Hematopoietic multipotent progenitor cell treated with erythropoietin and hydrocortisone succinate and interleukin-3 and kit ligand, for 4 days (in vitro differentiated cells): ENCODE measurements at places on chromosomes 5 and 9.
A peak's percentile ranks its signal among the peaks of the same experiment; 100 is the strongest.

DNA sequence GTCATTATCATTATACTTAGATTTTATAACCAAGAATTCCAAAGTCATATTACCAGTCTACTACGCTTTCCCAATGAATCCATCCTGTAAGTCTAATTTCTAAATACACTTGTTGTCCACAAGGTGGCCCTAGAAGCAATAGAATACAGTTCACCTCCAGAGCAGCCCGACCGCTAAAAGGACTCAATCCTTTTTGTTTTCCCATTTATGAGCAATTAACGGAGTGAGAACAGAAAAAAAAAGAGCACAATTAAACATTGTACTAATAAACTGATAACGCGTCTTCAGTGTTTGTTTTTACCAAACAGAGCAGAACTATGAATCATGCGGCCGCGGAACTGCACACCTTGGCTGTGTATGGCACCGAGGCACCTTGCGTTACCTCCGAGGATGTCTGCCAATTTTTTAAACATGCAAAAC lies 160.7 kb upstream of the DAPK1 start:
- DNase-seq, result peak; percentile 93

DNA sequence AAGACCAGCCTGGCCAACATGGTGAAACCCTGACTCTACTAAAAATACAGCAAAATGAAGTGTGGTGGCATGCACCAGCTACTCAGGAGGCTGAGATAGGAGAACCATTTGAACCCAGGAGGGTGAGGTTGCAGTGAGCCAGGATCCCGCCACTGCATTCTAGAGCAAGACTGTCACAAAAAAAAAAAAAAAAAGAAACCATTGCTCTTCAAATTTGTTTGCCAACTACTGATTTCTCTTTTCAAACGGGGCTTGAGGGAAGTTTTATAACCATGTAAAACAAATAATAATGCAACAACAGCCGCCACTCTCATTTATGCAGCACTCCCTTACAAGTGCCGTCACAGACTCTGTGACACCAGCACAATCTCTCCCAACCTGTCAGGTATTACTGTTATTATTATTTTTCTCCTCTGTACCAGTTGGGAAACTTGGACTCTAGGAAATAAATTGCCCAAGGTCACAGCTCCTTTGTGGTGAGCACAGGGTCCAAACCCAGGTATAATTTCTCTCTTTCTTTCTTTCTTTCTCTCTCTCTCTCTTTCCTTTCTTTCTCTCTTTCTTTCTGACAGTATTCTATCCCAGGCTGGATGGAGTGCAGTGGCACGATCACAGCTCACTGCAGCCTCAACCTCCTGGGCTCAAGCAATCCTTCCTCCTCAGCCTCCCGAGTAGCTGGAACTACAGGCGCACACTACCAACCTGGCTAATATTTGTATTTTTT lies 25.4 kb downstream of the SERINC5 start:
- no peak for DNase-seq

DNA sequence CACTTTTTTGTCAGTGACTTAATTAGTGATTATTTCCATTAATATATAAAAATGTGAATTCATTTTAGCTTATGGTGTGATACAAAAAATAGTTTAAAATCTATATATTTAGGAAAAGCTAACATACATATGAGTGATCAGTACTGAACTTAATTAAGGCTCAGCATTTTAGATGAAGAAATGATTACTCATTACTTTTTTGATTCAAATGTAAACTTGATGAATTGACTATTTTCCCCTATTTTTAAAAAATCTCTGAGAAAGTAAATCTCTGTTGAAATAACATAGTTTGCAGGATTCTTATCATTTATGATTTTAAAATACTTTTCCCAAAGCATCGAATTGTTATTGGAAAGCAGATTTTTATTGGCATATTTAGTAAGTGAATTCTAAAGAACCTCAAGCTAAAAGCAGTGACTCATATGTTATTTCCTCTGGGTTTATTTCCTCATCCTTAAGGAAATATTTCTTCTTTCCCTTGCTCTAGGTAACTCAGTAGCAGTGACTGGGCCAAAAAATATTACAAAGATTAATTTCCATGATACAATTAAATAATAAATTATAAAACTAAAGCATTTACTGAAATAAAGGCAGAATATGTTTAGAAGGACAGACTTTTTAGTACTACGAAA lies 290.6 kb downstream of the FER start:
- no peak for DNase-seq

DNA sequence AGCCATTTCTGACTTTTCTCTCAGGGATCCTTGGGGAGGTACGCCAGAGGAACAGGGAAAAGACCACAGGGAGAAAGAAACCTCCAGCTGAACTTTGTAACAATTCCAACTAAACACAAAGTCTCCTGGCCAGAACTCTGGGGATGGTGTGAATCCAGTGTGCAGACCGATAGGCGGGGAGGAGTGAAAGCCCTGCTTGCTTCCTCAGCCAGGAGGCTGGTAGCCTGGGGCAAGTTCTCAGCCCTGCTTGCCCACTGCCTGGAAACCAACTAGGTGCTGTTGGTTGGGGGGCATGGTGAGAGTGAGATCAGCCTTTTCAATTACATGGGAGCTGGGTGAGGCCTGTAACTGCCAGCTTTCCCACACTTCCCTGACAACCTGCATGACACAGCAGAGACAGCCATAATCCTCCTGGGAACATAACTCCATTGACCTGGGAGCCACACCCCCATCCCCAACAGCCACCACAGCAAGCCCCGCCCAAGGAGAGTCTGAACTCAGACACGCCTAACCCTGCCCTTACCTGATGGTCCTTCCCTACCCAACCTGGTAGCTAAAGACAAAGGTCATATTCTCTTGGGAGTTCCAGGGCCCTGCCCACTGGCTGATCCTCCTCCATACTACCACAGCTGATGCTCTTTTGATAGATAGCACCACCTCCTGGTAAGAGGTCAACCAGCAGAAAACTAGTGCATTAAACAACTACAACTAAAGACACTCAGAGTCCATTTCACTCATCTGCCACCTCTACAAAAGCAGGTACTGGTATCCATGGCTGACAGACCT lies 100.1 kb upstream of the TNFAIP8 start:
- peak; percentile 59 for DNase-seq

DNA sequence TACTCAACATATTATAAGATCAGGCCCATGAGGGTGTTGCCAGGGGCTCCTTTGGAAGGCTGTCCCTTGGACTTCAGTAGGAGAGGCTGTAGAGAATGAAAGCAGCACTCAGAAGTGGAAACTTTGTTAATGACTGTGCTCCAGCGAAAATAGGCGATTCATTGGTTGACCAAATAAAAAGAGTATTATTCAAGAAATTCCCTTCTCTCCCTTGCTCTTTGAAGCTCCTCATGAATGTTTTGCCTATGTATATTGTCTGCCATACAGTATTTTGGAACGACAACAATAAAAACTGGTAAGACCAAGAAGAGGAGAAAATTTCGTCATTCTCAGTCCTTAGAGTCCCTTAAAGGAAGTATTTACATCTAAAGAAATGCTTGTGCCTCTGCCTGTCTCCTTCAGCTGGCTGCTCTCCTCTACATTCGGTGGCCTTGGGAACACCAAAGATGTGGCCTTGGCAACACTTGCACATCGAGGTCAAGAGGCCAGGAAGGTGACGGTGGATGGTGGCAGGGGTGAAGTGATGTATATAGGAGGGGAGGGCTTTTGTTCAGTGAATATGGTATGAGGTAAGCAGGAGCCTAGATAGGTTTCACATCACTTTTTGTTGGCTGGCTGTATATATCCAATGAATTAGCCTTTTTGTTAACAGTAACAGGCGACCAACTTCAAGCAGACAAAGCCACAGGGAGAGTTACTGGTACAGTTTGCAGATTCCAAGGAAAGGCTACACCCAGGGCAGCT lies 95.0 kb upstream of the ACTBL2 start:
- DNase-seq, result no peak

DNA sequence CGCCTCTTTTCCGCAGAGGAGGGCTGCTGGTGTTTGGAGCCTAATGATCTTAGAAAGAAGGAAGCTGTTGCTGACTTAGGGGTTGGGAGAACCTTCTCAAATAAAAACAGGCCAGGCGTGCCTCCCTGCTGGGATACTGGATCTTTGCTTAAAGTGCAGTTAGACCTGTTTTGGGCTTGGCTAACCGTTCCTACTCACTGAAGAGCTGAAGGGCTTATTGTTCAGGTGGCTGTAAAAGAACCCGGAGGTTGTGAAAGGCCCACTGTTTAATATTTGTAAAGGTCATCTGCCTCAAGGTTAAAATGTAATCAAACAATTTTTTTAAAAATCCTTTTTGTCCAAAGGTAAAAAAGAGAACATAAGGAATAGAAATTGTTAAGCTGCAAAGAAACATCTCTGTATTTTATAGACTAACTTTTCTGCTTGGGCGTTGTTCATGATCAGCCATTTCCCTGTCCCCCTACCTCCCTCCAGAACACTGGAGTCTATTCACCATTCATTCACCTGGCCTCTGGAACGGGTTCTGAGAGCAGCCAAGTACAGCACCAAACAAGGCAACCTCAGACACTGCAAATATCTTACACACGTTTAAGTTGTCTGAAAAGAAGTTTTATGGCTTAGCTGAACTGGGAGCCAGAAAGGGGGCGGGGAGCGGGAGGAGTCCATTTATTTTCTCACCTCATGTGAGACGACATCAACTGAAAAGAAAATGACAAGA lies 18.6 kb upstream of the MTMR12 start:
- no peak for DNase-seq

DNA sequence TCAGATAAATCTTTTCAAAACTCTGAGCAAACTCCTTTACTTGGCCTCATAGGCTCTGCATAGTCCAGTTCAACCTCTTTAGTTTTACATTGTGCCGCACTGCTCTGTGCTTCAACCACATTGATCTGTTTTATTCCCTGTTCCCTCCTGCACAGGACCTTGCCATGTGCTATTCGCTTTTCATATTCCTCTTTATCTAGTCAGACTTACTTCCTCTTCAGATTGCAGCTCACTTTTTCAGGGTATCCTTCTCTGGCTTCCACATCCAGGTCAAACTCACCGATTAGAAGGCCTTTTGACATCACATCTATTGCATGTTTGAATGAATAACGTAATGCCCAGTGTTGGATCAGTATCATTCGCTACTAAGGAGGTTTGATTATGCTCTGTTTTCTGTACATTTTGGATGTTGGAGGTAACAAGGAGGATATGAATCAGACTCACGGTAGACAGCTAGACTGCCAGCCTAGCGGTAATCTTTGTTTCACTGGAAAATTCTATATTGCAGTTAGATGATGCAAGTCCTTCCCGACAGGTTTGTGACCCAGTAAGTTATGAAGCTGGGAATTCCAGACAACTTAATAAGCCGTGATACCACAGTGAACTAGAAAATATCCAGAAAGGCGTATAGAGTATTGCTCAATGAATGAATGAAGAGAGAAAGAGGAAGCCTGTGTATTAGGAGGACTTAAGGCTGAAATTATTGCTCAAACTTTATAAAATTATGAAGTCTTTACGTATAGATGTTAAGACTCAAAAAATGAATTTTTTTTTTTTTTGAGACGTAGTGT lies 65.7 kb downstream of the IQGAP2 start:
- DNase-seq, result peak; percentile 49

GRCh38 chr9:81092057-81092456 lies 597.3 kb downstream of the TLE1 start:
- DNase-seq, result no peak

- DNase-seq, result no peak
Observed at GRCh38 chr5:148864113-148864841, 37.9 kb downstream of the ADRB2 start.
